ENCODE measurements at places on chromosomes 12 and 14. TPM values are rescaled to one million over a fixed set of nuclear protein-coding genes. Genes with fewer than 3 reads are reported as not detected.

DNA sequence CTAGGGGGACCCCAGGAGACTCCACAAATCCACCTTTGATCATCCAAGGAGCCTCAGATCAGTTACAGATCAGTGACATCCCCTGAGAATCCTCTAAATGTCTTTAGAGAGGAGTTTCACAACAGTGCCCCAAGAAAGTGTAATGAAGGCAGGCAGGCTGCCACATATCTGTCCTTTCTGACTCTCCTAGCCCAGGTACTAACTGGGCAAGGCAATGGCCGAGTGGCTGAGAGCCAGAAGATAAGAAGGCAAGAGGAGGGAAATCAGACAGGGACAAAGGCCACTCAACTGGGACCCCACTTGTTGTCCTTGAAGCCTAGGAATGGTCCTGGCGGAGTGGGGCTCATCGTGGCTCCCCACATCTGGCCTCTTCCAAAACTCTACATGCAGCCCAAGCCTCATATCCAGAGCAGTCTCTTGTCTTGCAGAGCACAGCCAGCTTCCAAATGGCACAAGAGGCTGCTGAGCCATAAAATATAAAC is 11.6 kb downstream of the ACTN1 start:
- DNase-seq, result no peak

DNA sequence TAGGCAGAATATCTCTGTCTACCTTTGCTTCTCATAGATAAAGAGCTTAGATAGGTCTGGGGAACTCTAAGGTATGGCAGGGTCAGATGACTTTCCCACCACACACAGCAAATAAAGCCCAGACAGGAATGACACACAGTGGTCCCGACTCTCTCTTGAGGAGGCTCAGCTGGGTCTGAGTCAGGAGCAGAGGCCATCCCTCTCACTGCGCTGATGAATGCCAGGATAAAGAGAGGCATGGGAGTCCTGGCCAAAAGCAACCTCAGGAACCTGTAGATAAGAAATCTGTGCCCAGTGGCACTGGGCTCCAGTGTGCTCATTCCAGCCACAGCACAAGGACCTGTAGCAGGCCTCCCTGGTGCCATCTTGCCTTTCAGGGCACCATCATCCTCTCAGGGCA is 129.4 kb upstream of the PARP11 start:
- no peak for DNase-seq

- DNase-seq, result no peak
These were observed 132.0 kb upstream of the CCND2 start for GRCh38 chr12:4141348-4142270.

DNA sequence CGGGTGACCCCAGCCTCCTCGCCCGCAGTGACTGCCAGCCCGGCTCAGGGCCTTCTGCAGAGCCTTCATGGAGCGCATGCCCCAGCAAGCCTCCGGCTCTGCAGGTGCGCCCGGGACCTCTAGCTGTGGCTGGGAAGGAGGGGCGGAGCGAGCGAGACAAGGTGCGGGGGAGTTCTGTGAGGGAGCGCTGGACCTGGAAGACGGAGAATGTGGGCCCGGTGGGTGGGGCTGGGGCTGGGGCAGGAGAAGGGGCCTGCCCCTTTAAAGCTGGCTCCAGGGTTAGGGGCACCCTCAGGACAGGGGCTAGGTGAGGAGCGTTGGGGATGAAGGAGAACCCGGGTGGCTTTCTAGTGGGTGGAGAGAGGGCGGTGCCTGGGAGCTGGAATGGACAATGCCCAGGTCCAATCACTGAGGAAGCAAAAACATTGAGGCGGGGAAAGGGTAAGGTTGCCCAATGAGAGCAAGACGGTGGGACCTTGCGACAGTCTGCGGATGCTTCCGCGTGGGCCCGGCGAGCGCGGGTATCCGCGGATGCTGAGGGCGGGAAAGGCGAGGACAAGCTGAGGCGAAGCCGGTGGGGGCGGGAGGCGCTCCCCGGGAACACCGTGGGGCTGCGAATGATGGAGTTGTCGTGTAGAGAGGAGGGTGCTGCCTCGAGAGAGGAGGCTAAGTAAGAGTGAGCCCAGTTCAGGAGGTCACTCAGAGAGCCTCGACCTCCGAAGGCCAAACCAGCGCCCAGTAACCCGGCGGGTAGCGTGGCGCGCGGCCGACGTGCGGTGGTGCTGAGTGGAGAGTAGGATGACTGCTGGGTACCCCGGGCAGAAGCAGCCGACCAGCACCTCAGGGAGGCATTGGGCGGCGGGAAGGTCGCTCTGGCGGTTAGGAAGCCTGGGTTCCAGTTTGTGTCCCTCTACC is at the start of gene GLS2:
Gene GLS2 (minus strand): TSS at position 121 of the 915 bp plus-strand sequence. CDS start 43 bp downstream, at position 78.
- DNase-seq, result peak; percentile 80

GRCh38 chr12:11884116-11884515 is 186.6 kb upstream of the BCL2L14 start:
- DNase-seq, result no peak

DNA sequence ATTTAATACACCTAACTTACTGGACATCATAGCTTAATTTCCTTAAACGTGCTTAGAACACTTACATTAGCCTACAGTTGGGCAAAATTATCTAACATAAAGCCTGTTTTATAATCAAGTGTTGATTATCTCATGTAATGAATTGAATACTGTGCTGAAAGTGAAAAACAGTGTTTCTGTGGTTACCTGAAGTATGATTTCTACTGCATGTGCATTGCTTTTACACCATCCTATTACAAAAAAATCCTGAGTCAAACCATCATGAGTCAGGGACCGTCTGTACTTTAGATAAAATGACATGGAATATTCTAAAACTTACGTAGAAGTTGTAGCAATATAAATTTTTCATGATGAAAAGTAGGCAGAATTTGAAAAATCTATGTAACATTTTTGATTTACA is 32.8 kb downstream of the TBC1D15 start:
- no peak for DNase-seq

Gene GUCY2C
- not detected for total RNA-seq

Gene ATL1
- 8.7 TPM for total RNA-seq

GRCh38 chr14:77849711-77850110 is 49.8 kb downstream of the ADCK1 start:
- no peak for DNase-seq

DNA sequence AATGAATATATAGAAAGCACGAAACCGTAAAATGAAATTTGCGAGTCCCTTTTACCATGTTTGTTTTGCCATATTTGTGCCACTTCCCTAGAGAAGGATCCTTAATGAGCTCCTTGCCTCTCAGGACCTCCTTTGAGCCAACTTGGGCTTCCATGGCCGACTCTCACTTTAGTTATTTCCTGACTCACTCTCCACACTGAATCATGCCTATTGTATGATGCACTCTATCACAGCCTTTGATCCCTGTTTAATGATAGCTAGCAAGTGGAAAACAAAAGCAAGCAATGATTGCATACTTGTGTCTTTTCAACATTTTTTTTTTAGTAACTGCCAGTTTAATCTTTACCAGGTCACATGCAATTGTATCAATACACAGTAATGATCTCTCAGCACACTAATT is 153.2 kb downstream of the CCER1 start:
- no peak for DNase-seq

DNA sequence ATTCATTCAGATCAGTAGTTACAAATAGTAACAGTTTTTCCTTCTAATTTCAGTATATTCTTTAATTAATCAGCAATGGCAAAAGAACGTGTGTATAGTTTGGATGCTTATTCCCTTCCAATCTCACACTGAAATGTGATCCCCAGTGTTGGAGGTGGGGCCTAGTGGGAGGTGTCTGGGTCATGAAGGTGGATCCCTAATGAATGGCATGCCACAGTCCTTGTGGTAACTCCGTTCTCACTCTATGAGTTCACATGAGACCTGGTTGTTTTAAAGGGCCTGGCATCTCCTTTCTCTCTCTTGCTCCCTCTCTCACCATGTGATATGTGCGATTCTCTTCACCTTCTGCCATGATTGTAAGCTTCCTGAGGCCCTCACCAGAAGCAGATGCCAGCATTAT is 18.9 kb upstream of the SYNDIG1L start:
- DNase-seq, result no peak

GRCh38 chr12:115806000-115806399 is 471.5 kb downstream of the MED13L start:
- no peak for DNase-seq

- DNase-seq, result no peak
These were observed 59.0 kb upstream of the ARID2 start for GRCh38 chr12:45670346-45671065.

- peak; percentile 85 for DNase-seq
These were observed 15.6 kb upstream of the C14orf180 start for GRCh38 chr14:104563742-104564615.

Gene POTEM
- not detected for total RNA-seq

- no peak for DNase-seq
These were observed 263.7 kb upstream of the SEL1L start for GRCh38 chr14:81797315-81797714.

Gene STXBP6
- 10.8 TPM for total RNA-seq

Gene SLC5A8
- 7.0 TPM for total RNA-seq

Gene C12orf76
- total RNA-seq, result 23.3 TPM

- peak; percentile 51 for DNase-seq
These were observed 48.5 kb downstream of the SAV1 start for GRCh38 chr14:50619569-50620141.

Gene RPL10L
- not detected for total RNA-seq

GRCh38 chr14:65776193-65776852 is 363.8 kb downstream of the FUT8 start:
- no peak for DNase-seq

Gene PYGL
- total RNA-seq, result 49.4 TPM

DNA sequence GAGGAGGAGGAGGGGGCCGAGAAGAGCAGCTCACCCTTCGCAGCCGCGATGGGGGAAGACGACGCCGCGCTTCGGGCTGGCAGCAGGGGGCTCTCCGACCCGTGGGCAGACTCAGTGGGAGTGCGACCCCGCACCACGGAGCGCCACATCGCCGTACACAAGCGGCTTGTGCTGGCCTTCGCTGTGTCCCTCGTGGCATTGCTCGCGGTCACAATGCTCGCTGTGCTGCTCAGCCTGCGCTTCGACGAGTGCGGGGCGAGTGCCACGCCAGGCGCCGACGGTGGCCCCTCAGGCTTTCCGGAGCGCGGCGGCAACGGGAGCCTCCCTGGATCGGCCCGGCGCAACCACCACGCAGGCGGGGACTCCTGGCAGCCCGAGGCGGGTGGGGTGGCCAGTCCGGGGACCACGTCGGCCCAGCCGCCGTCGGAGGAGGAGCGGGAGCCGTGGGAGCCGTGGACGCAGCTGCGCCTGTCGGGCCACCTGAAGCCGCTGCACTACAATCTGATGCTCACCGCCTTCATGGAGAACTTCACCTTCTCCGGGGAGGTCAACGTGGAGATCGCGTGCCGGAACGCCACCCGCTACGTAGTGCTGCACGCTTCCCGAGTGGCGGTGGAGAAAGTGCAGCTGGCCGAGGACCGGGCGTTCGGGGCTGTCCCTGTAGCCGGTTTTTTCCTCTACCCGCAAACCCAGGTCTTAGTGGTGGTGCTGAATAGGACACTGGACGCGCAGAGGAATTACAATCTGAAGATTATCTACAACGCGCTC is 745 bp downstream of the TRHDE start:
- DNase-seq, result peak; percentile 84

Gene LRRIQ1
- 19.4 TPM for total RNA-seq

DNA sequence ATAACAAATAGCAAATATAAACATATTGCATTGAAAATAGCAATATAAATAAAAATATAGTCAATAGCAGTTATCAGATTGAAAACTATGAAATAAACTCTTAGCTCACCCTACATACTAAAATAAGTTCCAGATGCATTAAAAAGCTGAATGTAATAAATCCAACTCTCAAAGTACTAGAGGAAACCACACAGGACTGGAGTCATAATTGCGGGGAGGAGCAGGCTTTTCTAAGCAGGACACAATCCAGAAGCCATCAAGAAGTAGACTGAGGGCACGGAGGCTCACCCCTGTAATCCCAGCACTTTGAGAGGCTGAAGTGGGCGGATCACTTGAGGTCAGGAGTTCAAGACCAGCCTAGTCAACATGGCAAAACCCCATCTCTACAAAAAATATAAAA is 22.2 kb downstream of the GSC start:
- DNase-seq, result no peak

DNA sequence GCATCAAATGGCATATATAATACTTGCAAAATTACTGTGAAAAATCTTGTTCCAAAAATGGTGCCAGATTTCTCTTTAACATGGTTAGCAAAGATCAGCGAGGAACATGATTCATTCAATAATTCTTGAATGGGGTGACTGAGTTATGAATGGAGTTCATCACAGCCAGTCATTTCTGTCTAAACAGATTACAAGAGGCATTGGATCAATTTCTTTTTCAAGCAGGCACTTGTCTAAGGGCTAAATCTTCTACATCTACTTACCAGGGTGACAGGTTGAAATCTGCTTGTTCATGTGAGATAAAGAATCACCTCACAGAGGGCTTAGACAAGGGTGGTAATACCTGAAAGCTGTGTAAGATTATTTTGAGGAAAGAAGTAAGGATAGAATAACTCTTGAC is 247.7 kb downstream of the ATP23 start:
- no peak for DNase-seq

GRCh38 chr12:46356655-46357437 is 15.7 kb downstream of the SLC38A2 start:
- DNase-seq, result no peak

DNA sequence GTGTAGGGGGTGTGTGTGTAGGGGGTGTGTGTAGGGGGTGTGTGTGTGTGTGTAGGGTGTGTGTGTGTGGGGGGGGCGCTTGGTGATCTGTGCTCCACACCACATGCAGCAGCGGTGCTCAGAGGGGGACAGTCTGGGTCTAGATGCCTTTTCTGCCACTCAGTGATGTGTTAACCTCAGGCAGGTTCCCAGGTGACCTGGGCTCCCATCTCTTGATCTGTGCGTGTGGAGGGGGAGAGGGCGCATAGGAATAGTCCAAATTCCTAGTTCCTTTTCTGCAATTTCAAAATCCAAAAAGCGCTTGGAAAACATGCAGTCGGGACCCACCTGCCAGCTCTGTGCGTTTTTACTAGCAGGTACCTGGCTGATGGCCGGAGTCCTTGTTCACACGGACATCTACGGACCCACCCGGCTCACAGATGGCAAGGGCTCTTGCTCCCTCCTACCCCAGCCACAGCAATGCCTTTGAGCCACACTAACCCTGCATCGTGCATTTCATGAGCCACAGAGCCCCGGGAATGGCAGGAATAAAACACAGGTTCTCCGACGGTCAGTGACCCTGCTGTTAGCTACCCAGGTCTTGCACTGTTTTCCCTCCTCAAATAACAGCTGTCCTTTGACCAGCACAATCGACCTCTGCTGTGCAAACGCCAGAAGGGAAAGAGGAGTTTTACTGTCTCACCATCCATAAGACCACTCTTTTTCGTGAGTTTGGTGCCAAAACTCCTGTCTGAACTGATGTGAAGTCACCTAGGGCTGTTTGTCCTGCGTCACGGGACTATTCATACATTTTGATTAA is 120.8 kb downstream of the GLT1D1 start:
- DNase-seq, result no peak
